ENCODE measurements at places on chromosomes 2 and 18.
A peak's percentile ranks its signal among the peaks of the same experiment; 100 is the strongest.

DNA sequence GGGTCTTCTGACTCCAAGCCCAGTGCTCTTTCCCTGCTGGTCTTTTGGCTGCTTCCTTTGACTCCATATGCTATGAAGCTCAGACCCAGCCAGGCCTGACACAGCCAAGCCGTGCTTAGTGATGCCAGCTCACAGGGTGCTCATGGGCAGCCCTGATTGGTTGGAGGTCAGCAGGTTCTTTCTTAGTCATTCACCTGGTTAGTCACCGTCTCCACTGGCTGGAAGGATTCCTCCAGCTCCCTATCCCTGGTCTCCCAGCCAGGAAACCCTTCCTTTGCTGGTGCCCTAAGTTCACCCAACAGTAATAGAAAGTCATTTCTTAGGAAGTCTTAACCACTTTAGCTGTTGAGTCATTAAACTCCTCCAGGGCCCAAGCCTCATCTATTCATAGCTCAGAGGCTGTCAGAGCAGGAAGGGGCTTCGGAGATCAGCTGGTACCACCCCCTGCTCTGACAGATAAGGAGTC is 3.9 kb downstream of the KCNK3 start:
- peak; percentile 97 for DNase-seq

GRCh38 chr2:84132370-84132769 is 326.7 kb downstream of the SUCLG1 start:
- DNase-seq, result no peak

DNA sequence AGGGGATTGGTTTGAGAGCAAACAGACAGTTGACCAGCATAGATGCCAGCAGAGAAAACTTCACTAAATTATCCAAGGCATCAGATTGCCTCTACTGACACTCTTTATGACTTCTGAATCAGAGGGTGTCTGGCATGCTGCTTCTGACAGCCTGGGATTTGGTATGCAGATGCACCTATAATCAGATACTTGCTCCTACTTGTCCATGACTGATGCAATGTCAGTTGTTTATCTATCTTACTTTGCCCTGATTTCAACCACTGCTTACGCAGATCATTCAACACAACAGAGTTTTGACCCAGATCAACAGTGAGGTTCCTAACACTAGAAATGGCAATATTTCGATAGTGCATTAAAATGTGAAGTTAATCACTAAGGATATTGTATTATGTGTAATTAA is 22.6 kb upstream of the CALCRL start:
- DNase-seq, result no peak

DNA sequence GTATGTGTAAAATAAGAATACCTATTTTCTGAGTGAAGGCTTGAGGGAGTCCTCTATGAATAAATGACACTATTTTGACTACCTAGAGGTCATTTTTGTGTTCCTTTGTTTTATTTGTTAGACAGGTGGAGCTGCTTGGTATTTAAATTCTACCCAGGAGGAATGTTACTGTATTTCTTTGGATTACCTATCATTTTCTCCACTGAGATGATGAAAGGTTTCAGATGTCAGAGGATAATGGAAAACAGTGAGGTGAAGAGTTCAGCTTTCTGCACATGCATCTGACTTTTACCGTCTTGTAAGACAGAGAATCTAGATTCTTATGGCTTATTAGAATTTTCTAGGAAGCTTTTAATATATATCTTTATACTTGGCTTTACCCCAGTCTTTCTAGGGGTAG is 689.8 kb upstream of the NXPH2 start:
- DNase-seq, result no peak

DNA sequence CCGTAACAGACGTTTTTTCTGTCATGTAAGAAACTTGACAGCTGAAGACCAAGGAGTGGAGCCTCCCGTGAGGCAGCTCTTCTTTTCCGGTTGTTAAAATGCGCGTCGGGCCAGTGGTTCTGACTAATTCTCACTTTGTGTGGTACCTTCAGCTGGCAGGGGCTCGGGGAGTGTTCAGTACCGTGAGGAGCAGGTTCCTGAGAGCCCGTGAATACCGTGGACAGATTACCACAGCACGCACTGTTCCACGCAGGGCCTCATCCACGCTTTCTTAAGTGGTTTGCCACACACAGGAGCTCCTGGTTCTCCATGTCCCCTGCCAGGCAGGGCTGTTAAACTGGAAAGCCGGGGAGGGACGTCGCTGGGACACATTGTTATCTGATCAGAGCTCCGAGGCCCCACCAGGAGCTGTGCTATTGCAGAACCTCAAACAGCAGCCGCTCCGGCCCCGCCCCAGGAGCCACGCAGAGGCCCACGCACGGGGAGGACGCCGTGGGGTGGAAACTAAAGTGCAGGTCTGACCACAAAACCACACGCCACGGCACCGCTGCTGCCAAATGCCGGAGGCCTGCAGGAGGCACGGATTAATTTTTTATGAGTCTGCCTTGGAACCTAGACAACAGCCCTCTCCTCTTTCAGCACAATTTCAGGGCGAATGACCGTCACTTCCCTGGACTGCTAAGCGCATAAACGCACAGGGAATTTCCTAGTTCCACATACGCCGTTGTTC is 43.3 kb downstream of the NFATC1 start:
- DNase-seq, result peak; percentile 70

GRCh38 chr18:57062844-57063243 is 84.0 kb upstream of the BOD1L2 start:
- no peak for DNase-seq

GRCh38 chr2:71332435-71332796 is 834 bp downstream of the ZNF638 start:
- no peak for DNase-seq
